ENCODE measurements at places on chromosomes 4 and X.
A peak's percentile ranks its signal among the peaks of the same experiment; 100 is the strongest.

DNA sequence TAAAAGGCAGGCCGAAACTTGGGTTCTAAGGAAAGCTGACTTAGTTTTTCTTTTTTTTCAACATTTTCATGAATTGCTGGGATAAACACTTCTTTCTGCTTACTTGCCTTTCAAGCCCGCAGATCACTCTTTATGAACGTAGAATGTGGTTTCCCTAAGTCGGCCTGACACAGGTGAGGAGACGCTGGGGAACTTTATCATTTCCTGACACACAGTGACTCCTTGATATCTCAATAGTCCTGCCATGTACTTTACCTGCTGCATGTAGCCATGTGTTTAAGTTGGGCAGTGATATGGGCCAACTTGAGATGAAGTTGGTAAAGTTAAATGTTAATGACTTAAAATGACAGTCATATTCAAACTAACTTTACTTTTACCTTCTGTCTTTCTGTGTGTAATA lies 26.6 kb upstream of the SNCA start:
- DNase-seq, result no peak

DNA sequence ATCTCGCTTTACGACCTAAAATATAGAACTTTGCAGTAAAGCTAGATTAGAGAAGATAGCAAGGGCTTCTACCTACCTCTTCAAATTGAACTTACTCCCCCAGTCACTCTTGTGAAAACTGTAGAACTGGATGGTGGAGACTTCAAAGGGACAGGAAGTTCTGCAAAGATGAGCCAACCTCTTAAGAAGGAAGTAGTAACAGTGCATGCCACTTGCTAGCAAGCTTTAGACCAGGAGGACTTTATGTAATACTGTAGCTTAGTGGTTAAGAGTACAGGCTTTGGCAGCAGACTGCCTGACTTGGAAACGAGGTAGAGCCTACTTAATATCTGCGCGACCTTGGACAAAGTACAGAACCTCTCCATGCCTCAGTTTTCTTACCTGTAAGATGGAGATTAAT lies 27.5 kb upstream of the VBP1 start:
- DNase-seq, result no peak

DNA sequence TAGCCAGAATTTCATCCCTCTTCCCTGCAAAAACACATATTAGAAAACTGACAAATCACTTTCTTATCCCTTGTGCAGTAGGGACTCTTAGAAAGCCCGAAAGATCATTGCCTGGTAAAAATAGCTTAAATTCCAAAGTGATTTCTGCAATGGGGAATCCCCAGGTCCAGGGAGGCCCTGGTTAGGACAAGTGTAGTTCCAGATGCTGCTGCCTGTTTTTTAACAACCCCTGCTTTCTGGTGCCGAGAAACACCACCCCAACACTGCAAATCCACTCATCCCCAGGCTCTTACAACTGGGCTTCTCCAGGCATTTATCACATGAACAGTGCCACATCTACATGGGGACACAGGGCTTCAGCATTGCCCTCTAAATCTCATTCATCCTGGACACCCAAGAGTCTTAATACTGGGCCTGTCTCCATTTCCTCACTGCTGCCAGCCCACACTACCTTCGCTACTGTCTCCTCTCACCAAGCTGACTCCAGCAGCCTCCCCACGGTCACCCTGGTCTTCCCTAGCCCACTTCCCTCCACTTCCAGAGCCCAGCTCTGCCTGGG lies 112.2 kb upstream of the PSAPL1 start:
- peak; percentile 1 for DNase-seq

DNA sequence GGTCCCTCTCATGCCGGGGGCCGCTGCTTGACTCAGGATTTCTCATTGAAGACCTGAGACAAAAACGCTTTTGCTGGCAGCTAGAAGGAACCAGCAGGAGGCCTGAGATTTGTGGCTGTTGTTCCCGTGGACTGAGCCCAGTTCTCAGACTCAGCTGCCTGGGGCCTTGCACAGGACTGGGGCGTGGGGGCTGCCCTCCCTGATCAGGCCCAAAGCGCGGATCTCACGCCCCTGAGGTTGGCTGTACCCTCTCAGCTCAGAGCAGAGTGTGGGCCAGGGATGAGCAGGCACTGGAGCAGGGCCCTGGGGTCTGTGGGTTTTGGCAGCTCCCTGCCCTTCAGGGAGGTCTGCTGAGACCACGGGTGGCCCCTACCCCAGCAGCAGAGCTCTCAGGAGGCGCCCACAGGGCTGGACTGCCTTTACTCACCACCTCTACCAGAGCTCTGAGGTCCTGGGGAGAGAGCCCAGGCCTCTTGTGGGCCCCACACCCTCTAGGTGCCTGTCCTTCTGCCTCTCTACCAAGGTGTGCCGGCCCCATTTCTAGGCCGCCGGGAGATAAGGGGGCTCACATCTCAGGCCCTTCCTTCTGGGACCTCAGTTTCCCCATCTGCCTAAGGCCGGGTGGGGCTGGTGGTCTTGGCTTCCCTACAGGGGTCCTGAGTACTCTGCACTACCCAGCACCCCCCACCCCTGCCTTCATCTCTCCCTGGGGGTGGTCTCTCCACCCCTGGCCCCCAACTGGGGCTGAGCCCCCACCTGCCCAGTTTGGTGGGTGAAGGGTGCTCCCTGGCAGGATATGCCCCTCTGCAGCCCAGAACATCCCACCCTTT lies 5.6 kb downstream of the MSANTD1 start:
- no peak for DNase-seq

- peak; percentile 17 for DNase-seq
Observed at GRCh38 chrX:152072236-152072635, 66.1 kb downstream of the MAGEA10 start.

GRCh38 chrX:66872771-66873170 lies 233.9 kb upstream of the EDA2R start:
- DNase-seq, result no peak

DNA sequence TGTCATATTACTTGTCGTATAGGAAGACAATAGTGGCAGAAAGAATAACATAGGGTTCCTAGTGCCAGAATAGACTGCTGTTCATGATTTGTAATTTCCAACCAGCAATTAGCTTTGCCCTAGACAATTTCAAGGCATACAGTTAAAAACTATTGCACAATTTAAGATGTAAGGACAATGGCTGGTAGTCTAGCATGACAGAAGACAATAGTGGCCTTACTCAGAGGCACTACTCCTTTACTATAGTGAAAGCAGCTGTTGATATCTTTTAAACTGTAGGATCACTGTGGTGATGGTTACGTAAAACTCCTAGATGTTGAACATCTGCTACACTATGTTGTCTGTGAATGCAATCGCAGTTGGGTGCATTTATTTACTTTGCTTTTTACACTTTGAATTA lies 234.5 kb downstream of the RBMX2 start:
- DNase-seq, result no peak

DNA sequence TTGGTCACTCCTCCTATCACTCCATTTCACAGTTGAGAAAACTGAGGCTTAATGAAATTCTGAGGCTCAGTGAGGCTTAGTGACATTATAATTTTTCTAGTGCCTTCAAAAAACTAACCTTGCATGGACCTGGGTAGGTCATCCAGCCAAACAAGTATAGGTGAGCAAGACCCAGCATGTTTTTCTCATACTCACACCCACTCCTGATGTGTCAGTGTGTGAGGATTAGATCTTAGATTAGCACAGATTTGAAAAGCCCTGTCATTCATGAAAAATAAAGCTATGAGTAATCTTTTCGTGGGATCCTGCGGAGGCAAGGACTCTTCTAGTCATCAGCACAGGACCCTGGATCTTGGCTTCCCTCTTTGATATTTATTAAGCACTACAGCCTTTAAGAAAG lies 146.7 kb downstream of the CHIC2 start:
- no peak for DNase-seq

GRCh38 chr4:6172093-6172926 lies 28.0 kb downstream of the JAKMIP1 start:
- no peak for DNase-seq

Data from LHCN-M2 (cell line).